ENCODE measurements at places on chromosomes 16 and 17.

DNA sequence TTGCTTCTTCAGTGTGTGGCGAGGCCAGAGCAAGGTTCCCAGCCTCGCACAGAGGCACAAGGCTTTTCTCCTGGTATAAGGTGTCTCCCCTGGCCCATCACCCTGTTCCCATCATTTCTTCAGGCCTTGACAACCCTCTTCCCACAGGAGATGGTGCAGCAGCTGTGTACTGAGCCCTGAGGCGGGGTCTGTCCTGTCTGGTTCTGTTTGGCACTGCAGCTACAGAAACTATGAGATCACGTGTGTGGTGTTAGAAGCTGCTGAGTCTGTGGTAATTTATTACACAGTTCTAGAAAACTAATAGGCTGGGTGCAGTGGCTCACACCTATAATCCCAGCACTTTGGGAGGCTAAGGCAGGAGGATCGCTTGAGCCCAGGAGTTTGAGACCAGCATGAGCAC, 7.2 kb downstream of the PLA2G15 start:
- no peak for DNase-seq

DNA sequence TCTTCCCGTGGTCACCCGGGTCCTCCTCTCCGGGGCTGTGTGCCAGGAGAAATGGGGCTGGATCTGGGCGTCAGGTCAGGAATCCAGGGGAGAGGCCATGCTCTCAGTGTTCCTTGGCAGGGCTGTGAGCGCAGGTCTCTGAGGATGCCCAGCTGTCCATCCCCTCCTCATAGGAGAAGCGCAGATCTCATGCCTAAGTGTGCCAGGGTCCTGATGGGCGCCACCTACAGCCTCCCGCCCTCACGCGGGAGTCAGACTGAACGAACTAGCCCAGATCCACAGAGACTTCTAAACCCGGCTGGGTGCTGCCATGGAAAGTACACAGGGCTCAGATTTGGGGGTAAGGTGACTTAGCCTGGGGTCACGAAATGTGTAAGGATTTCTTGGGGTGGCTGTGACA, 24.3 kb downstream of the MGRN1 start:
- DNase-seq = no peak

DNA sequence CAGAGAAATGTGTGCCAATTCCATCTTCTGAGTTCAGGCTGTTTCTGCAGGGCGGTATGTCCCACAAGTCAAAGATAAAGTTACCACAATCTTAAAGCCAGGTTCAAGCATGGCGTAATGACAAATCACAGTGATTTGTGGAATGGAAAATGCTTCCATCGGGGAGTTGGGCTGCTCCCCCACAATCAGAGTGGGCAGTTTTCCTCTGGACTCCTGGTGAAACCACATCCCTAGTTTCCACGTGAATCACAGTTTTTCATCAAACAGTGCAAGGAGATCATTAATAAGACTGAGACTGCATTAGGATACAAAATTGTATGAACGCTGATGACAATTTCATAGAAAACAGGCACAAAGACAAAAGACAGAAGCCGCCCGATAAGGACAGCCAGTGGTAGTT, 3.6 kb downstream of the LITAF start:
- no peak for DNase-seq

GRCh38 chr16:64094992-64095634, 1026.8 kb downstream of the CDH11 start:
- DNase-seq = no peak

DNA sequence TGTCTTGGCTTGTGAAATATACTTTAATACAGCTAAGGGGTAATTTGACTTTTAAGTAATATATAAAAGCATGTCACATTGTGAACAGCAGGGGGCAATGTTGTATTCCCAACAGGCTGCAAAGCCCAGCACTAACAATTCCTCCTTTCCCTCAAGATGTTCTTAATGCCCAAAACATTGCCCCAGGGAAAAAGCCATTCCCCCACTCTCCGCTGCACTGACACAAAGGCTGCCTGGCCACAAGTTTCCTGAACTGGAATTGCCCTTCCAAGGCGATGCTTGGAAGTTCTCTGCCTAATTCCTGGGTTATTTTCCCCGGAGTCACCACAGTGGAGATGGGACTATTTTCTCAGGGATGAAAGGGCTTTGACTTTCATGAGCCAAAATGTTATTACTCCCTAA, 27.2 kb downstream of the CLEC16A start:
- no peak for DNase-seq

DNA sequence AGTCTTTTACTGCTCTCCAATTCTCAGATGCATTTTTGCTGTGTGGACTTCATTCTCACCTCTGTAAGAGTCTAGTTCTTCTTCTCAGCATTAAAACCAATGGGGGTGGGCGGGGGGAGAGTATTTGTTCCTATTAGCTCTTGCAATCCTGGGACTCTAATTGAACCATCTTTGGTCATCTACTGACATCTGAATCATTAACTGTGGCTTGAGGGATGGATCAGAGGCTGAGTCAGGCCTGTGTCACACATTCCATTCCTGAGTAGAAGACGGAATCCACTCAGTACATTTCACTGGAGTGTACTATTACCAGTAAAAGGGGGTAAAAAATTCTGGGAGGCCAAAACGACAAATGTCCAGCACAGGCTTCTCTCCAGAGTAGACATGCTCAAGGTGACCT, 12.8 kb upstream of the ZNF23 start:
- no peak for DNase-seq

GRCh38 chr16:20214401-20214800, 112.9 kb downstream of the GP2 start:
- no peak for DNase-seq

GRCh38 chr17:45393411-45393810, 39.3 kb downstream of the ARHGAP27 start:
- DNase-seq = no peak

DNA sequence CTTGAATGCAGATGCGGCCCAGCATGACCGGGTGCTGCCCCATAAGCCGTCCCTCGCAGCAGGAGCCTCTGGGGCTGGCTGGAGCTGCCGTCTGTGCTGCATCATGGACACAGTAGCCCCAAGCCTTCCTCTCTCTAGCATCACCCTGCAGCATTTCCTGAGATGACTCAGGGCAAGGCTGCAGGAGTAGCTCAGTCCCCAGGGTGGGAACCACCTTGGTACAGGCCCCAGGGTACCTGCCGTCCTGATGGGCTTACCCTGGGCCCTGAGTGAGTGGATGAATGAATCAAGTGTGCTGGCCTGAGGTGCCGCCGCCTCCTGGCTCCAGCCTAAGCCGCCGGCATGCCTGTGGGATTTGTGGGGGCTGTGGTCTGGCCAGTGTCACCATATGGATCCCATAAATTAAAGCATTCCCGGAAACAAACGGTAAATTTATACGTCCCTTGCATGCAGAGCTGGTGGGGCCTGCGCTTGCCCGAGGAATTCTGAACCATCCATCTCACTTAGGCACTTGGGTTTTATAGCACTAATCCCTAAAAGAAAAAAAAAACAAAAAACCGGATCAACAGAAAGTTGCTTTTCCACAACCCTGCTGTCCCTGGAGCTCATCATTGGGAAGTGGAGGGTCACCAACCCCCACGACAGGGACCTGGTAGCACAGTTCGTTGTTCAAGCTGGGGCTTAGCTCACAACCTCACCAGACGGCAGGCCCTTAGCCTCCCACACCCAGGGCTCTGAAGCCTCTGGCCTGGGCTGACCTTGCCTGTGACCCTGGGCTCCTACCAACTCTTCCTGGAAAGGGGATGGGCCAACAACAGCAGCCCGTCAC, 242.6 kb upstream of the CIBAR2 start:
- DNase-seq = no peak

GRCh38 chr17:28706471-28707338, 5.0 kb downstream of the PROCA1 start:
- DNase-seq = no peak

Measured in stimulated activated CD8-positive, alpha-beta memory T cell treated with anti-CD3 and anti-CD28 coated beads, Interleukin-2, amount 100 ng/mL, for 48 hours (primary cell).